Stimulated activated CD8-positive, alpha-beta memory T cell treated with anti-CD3 and anti-CD28 coated beads, Interleukin-7, amount 100 ng/mL, for 24 hours (primary cell): ENCODE measurements at places on chromosomes 2 and 18.

DNA sequence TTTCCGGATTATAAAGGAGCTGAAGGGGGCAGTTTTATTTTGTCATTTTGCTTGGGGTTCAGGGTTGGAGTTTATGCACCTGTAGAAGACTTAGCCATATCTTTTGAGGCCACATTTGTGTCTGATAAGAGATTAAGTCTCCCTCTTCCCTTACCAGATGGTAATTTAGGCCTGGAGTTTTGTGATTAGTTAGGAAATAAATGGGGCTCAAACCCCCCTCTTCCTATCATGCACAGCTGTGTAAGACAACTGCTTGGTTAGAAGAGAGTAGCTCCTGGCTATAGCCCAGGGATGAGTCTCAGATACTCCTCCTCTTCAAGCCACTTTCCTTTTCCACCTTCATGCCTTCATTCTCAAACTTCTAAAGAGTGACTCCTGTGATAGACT, 802 bp upstream of the SAP130 start:
- DNase-seq = no peak

DNA sequence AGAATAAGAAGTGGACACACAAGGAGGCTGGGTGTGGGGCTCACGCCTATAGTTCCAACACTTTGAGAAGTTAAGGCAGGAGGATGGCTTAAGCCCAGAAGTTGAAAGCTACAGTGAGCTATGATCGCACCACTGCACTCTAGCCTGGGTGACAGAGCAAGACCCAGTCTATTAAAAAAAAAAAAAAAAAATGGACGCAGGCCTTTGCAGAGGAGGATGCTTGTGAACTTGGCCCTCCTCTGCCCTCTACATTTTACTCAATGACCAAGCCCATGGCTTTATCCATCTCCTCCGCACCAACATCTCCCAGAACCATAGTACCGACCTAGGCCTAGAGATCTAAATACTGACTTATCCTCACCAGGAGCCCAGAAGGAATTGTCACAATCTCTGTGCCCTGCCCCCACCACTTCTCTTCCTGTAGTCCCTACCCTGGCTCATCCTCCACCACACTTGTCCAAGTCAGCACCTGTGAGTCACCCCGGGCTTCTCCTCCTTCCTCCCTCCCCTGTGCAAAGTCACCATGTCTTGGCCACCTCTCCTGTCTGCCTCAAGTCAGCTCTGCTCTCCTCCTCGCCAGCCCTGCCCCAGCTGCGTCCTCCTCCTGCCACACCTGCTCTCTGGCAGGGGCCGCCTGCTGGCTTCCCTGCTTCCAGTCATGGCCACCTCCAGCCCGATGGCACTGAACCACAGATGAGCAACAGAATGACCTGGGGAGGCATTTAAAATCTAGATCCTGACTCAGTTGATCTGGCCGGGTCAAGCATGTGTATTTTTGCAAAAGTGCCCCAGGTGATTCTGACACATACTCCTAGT, 35.8 kb upstream of the ASPRV1 start:
- no peak for DNase-seq

- no peak for DNase-seq
These were observed 154.2 kb upstream of the DLX2 start for GRCh38 chr2:172256886-172257285.

- DNase-seq = no peak
These were observed 88.7 kb upstream of the PXDN start for GRCh38 chr2:1833046-1833445.

DNA sequence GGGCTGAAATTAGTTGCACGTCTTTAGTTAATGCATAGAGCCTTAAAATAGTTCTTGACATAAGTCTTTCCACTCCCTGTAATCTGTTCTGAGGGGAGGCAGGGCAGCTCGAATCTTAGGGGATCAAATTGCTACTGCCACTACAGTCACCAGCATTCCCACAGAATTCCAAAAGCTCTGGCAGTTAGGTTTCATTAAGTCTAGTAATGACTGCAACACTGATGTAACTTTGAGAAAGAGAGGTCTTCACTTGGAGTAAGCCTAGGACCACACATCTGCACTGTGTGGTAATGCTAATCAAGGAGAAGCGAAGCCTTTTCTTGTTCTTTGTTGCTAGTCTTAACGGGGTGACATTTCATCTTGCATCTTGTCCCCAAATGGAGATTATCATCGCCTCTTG, 19.3 kb upstream of the NCK2 start:
- no peak for DNase-seq

DNA sequence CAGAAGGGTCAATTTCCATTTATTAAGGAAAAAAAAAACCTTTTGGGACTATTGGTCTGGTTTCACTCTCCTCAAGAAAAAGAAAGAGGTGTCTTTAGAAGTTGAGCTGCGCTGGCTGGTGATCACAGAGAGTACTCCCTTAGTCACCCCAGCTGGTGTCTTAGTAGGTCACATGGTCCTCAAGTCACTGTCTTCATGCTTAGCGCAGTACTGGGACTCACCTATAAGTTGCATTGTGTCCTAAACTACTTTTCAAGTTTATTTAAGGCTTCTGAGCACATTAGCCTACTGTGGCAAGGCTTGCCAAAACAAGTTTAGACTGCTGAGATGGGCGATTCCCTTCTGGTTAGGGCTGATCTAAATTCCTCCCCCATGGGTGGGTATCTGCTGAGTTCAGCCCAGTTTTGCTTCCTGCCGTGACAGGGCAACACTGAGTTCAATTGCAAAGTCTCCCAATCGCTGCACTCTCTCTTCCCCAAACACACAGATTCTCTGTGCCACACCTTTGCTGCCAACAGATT, 824.9 kb upstream of the CRIM1 start:
- no peak for DNase-seq

- DNase-seq = no peak
These were observed 22.7 kb upstream of the INHBB start for GRCh38 chr2:120323214-120323613.

DNA sequence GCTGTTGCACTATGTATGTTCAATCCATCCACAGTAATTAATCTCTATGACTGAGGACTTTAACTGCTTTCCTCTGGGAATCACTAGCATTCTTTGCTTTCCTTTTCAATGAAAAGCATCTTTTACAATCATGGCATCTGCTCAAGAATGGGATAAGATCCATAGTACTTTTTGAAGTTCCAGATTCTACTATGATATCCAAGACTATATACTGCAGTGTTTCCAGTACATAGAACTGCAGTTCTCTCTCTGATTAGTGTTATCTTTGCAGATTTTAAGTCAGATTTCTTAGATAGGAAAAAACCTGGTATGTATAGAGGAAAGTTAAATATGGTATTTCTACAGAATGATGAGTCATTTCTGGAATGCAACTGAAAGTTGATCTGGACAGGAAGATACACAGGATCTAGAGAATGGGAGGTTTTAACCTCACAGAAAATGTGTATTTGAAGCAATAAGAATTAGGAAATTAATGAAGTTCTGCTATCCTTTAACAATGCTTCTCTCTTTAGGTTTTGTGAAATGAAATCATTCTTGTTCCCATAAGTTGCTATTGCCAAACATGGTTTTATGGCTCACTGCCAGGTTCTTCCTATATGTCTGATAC, 670.7 kb downstream of the ERBB4 start:
- DNase-seq = no peak

DNA sequence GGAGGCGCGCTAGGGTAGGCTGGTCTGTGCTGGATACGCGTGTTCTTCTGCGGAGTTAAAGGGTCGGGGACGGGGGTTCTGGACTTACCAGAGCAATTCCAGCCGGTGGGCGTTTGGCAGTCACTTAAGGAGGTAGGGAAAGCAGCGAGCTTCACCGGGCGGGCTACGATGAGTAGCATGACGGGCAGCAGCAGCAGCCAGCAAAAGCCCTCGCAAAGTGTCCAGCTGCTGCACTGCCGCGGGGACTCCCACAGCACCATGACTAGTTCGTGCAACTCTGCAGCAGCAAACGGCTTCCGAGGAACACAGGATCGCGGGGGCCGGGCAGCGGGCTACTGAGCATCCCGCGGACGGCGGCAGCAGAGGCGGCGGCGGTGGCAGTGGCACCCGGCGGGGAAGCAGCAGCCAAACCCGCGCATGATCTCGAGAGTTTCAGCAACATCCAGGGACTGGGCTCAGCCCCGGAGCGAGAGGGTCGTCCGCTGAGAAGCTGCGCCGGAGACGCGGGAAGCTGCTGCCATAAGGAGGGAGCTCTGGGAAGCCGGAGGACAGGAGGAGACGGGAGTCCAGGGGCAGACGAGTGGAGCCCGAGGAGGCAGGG, 368 bp downstream of the TMEFF2 start:
- no peak for DNase-seq

DNA sequence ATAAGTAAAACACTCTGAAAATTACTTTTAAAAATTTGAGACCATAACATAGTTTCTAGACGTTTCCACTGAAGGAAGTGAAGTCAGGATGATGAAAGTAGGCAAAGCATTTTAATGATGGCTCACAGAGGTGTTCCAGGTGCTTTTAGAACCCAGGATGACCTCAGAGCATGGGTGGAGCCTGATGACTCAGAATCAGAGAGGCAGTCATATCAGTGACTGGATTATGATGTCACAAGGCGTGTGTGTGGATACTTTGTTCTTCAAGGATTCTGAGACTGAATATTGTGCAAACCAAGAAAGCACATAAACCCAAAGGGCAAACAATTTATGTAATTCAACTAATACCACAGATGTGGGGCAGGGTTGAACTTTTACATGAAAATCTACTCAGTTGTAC, 208.0 kb upstream of the FBXO11 start:
- DNase-seq = no peak

GRCh38 chr18:58633874-58634273, 5.0 kb upstream of the ALPK2 start:
- DNase-seq = no peak

DNA sequence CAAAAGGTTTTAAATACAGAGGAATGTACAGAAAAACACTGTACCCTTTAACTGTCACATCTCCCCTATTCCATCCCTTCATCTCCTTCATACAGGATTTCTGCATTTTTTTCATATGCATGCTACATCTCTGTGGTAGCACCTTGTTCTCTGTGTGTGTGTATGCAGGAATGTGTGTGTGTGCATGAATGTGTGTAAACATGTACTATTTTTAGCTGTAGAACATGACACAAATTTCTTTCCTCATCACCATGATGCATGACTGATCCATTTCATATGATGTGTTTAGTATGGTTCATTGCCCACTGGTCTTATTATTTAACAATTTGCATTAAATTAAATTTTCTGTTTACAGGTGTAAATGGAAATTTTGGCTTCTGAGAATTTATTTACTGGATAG, 21.5 kb upstream of the ZEB2 start:
- DNase-seq = no peak

- DNase-seq = no peak
These were observed 134.8 kb upstream of the AGAP1 start for GRCh38 chr2:235358981-235359471.

DNA sequence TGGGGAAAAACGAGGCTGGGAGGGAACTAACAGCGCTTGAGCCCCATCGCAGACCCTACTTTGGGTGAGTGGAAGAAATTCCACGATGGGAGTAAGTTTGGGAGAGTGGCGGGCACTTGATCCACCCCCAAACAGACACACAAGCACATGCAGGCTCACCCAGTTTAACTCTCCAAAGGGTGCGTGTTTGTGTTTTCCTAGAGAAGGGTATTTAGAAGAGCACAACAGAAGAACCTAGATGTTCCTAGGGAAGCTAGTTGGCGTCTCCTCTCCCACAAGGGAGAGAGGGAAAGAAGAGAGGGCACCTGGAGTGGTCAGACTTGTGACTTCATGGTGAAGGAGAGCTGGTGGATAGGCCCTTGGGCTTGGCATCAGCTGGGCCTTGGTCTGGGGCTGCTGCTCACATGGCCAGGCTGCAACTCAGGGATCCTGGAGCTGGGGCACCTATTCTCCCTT, 3.2 kb downstream of the GATA6 start:
- no peak for DNase-seq

GRCh38 chr2:217838409-217838831, 164.4 kb downstream of the TNS1 start:
- no peak for DNase-seq

- no peak for DNase-seq
These were observed 10.6 kb upstream of the MOCOS start for GRCh38 chr18:36176711-36177110.
